NCI-H2081 treated with DMSO at 0.1 percent for 48 hours (cell line): ENCODE measurements at places on chromosomes 11 and 22.

DNA sequence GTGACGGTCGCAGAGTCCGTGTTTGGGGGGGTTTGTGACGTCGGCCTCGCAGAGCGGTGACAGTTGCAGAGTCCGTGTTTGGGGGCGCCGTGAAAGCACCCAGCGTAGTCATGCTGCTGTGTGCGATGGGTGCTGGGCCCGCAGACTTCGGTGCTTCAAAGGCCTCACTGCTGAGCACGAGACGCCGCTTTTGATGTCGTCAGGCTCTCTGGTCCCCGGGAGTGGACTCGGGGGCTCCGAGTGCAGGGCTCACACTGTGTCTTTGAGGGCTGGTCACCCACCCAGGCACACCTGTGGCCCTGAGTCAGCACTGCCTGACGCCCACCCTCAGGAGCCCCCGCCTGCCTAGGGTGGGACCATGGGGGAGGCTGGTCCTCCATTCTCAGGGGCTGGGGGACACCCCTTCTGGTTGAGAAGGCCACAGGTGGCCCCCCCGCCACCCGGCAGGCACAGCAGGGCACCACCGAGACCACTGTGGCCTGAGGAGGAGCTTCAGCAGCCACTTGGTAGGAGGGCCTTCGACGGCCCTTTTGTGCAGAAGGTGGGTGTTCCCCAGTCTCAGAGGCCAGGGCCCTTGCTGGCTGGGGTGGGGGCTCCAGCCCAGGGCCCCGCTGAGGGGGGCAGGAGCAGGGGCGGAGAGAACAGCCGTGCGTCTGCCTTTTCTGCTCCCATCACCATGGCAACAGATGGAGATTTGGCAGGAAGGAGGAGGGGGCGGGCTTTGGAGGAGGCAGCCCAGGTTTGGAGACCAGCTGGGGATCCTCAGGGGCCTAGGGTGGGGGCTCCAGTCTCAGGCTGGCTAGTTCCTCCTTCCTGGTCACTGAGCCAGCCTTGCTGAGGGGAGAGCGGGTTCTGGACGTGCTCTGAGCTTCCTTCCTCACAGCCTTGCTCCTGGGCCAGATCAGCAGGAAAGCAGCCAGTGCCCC, 20.9 kb downstream of the BRSK2 start:
- no peak for DNase-seq

GRCh38 chr11:65384301-65384889, 1.9 kb upstream of the SLC25A45 start:
- no peak for DNase-seq

DNA sequence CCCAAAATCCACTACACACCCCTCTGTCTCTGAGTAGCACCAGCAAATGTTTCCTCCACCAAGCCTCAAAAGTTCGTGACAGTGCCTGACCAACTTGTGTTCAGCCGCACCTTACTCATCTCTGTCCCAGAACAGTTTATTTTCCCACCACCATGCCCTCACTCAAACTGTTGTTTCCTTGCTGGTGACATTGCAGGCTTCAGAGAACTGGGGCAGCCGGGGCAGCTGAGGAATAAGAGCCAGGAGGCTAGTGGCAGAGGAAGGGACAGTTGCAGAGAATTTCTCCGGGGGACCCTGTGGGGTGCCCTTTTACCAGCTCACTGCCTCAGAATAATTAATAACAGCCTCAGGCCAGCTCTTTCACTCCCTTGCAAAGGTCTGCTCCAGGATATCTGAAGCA, 709 bp upstream of the KCNE3 start:
- DNase-seq, result no peak

DNA sequence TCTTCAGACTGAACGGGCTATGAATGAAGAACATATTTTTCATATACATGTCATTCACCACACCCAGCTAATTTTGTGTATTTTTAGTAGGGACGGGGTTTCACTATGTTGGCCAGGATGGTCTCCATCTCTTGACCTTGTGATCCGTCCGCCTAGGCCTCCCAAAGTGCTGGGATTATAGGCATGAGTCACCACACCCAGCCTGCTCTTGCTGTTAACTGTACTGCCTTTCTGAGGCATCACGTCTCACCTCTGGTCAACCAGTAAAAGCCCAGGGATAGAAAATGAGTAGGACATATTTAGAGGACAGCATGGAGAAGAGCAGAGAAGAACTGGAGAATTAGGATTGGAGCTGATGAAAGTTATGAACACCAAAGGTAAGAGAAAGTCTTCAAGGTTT, 55.6 kb downstream of the APOL3 start:
- DNase-seq, result no peak

GRCh38 chr11:18063125-18063524, 17.1 kb upstream of the TPH1 start:
- DNase-seq, result peak; percentile 12
